Hepatic stellate cell (primary cell): ENCODE measurements at places on chromosomes 3 and 15.

- no peak for DNase-seq
Observed at GRCh38 chr3:128009952-128010846, 42.0 kb upstream of the SEC61A1 start.

- DNase-seq, result no peak
Observed at GRCh38 chr3:38111696-38112377, 25.1 kb downstream of the ACAA1 start.

DNA sequence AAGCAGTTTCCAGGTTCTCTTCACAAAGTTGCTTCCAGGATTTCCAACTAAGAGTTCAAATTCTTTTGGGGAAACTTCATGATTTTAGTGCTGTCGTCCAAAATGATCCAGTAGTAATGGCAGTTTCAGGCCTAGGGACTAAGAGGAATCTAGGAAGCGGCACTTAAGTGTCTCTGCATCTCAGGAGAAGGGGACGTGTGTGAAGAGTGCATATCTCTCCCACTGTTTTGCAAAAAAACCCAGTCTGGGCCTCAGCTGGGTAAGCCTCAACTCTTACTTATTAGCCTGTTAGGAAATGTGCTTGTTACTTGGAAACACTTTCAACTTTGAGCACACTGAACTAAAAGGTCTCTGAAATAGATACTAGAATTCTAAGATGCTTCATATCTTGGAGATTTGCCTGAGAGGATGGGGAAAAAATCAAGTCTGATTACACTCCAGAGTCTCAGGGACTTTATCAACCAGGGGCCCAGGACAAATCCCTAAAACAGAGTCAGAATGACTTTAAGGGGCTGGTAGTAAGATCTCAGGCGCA, 81.8 kb downstream of the WDR76 start:
- no peak for DNase-seq

DNA sequence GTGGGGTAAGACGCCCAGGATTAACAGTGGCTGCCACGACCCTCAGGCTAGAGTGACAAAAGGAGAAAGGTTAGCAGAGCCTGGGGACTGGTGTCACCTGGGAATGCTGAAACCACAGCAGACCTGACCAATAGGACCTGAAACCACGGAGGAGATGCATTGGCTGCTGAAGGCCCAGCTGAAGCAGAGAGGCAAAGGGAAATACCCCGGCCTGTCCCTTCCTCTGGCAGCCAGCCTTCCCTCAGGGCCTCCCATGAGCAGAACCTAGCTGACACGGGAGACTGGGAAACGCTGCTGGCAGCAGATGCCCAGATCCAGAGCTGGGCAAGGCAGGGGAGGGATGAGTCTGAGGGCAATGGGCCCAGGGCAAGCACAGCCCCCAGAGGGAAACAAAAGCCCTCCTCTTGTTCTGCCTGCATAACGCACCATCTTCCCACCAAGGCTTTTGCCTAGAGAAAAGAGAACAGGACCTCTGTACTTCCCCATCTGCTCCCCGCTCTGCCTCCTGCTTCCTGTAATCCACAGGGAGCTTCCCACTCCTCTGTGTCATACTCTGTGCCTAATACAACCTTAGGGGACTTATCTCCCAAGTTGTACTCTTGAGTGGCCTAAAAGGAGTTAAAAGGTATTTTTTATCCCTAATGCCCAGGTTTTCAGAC, 216.2 kb downstream of the ABHD5 start:
- no peak for DNase-seq

DNA sequence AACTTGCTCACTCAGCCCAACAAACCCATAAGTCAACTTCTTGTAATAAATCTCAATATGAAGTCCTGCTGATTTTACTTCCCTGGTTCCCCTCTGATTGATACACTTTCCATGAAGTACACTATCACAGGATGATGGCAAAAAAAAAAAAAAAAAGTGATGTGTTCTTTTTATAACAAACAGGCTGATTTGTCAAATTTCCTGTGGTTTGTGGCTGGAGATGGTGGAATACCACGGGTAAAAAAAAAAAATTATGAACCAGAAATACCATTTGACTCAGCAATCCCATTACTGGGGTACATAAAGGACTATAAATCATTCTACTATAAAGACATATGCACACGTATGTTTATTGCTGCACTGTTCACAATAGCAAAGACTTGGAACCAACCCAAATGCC, 10.7 kb upstream of the SERPINI2 start:
- DNase-seq, result no peak

DNA sequence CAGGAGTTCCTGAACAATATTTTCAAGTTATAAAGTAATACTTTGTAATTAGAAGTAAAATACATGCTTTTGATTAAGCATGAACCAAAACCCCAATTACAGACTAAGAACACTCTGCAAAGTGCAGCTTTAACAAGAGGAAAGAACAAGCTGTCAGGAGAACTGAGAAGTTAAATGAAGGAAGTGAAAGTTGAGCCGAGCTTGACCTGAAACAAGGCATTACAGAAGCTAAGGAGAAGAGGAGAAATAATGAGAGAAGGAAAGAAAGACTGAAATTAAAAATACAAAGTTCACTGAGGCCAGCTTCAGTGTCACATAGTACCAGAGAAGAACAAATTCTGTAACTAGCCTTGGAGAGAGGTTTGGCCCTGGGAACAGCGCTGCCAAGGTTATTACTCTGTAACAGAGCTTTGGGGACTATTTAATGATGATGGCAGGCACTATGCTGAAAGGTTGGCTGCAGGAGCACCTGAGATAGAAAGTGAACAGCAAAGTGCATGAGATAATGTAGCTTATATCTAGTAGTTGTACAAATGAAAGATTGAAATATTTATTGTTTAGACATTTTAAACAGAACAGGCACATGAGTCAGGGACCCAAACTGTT, 241.9 kb upstream of the PEX5L start:
- no peak for DNase-seq
